Suppressor macrophage treated with lipopolysaccharide for 1 hour (primary cell): ENCODE measurements at places on chromosomes 2 and 18.
A peak's percentile ranks its signal among the peaks of the same experiment; 100 is the strongest.

- DNase-seq, result no peak
These were observed 323.6 kb upstream of the HS6ST1 start for GRCh38 chr2:128642316-128642715.

DNA sequence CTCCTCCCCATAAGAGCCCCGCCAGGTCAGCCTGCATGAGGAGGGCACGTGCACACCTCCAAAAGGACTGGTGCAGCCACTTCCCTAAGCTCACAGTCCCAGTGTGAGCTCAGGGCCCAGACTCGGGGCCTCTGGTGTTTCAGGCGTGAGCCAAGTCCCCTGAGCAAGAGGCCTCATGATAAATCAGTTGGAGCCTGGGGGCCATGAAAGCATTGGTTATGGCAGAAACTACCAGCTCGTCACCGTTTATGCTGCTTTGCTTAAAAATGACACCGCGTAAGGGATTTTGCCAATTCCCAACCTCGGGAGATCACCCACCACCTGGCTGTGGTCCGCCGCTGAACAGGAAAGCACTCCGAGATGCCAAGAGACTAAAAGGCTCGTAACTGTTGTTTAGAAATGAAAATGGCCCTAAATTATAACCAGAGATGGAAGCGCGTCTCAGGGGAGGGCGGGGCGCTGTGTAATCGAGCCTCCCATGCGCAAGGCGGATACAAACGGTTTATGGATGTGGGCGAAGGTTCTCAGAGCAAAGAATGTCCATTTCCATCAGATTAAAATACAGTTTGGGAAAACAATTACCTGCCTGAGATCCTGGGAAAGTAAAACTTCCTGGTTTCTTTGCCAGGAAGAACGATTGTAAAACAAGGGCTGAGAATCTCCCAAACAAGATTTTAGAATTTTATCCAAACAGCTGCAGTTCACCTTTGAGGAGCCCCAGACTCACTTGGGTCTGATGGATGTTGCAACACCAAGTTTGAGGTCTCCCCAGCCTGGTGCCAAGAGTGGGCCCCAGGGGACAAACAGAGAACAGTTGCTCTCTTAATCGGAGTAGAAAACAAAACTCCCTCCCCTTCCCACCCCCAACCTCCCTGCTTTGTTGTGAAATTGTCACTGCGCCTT lies 141.4 kb downstream of the BCL2 start:
- no peak for DNase-seq

GRCh38 chr2:96951125-96951654 lies 35.2 kb downstream of the FAM178B start:
- peak; percentile 79 for DNase-seq

DNA sequence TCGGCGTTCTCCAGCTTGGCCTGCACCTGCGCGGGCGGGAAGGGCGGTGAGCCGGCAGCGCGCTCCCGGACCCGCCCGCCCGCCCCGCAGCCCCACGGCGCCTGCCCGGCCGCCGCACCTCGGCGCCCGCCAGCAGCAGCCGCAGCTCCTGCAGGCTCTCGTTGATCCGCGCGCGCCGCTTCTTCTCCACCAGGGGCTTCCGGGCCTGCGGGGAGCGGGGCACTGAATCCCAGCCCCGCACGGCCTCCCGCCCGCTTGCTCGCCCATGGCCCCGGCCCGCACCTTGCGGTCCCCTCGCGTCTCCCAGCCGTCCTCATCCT lies 335 bp downstream of the HES6 start:
- peak; percentile 28 for DNase-seq

DNA sequence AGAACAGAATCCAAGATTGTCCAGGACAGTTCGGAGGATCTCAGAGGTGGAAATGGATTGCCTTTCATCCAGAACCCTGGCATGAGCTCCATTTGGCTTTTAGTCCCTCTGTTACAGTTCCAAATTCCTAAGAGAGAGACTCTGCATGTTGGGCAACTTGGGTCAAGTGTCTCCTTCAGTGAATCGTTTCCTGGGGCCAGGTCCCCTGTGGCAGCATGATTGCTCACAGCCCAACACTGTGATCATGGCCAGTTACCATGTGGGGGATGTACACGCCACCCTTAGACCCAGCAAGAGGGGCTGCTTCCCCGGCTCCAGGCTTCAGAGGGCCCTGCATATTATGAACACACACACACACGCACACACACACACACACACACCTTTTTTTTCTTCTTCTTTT lies 118.6 kb upstream of the GLI2 start:
- no peak for DNase-seq

- no peak for DNase-seq
These were observed 43.2 kb downstream of the LDLRAD4 start for GRCh38 chr18:13261661-13262357.

DNA sequence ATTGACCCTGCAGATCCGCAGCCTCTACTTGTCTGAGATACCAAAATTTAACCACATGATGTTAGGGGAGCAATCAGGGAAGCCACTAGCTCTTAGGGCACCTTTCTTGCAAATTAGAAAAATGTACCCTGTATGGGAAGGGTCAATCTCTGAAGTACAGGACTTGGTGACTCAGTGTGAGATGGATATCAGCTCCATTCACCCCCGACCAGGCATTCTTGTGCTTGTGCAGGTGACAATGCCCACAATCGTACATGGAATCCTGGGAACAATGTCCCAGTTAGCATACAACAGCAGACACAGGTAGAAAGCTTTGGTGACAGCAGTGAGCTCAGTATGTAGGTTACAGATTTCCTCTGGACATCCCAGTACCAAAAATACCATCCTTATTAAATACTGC lies 137.7 kb upstream of the ITGB6 start:
- no peak for DNase-seq

- no peak for DNase-seq
These were observed 336.9 kb upstream of the PIK3C3 start for GRCh38 chr18:41618147-41618546.

DNA sequence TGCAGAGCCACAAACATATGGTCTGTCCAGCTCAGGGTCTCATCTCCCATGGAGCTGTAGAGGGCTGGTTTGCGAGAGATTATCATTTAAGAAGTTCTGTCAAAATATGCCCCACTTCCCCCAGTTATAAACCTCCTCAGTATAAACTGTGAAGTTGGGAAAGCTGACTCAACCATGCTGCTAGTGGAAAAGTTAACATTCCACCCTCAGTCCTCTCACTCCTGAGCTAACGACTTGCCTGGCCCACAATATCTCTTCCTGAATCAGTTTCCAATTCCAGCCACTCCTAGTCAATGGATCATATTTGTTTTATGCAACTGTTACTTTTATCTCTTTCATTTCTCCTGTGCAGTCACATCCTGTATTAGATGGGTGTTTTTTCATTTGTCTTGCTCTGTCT lies 326.2 kb downstream of the SETBP1 start:
- DNase-seq, result no peak

GRCh38 chr2:151083856-151084795 lies 177.5 kb downstream of the RBM43 start:
- no peak for DNase-seq

DNA sequence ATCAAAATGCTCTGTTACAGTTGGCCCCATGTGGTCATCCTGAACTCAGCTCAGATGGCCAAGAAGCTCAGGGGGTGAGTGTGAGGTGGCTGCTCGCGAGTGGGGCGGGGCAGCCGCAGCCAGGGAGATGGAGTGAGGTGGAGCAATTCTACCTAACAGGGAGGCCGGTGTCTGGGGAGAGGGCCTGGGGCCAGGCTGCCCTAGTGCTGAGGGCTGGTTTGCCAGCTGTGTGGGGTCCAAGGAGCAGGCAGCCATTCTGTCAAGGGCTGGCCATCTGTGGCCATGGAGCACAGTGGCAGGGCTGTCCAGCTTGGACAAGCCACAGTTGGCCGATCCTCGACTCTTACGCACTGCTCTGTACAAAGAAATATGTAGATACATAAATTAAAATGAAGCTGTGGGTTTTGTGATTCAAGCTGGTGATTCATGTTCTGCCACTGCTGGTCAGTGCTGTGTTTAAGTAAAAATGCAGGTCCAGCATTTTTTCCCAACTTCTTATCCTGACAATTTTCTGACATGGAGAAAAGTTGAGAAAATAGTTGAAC lies 82.1 kb downstream of the HS6ST1 start:
- peak; percentile 36 for DNase-seq

DNA sequence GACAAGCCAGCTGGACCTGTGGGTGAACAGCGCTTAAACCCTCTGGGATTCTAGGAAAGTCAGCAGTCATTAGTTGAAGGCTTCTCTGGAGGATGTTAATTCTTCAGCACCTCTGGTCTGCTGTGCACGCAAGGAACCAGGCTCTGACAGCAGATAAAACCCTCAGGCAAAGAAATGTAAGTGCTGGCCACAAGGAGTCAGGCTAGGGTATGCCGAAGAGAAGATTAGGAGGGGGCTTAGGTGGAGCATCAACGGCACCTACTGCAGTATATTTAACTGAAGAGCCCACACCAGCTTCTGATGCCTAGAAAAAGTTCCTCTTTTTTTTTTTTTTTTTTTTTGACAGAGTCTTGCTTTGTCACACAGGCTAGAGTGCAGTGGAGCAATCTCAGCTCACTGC lies 304.2 kb upstream of the MC4R start:
- DNase-seq, result no peak

DNA sequence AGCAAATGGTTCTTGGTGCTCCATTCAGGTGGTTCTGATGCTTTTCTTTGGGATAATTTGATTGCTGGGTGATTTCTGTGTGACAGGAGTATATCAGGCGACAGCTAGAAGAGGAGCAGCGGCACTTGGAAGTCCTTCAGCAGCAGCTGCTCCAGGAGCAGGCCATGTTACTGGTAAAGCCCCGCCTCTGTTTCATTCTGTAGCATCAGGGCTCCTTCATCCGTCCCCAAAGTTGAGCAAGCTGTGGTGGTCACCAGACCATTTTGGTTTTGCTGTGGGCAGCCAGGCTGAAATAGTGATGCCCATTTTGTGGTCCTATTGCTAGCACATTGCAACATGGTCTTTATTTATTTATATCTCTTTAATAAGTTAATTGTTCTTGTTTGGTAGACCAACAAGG lies 132.8 kb upstream of the IL1R2 start:
- no peak for DNase-seq

GRCh38 chr2:44889096-44889495 lies 52.4 kb upstream of the SIX3 start:
- no peak for DNase-seq

GRCh38 chr2:27823569-27823968 lies 52.0 kb downstream of the MRPL33 start:
- no peak for DNase-seq

DNA sequence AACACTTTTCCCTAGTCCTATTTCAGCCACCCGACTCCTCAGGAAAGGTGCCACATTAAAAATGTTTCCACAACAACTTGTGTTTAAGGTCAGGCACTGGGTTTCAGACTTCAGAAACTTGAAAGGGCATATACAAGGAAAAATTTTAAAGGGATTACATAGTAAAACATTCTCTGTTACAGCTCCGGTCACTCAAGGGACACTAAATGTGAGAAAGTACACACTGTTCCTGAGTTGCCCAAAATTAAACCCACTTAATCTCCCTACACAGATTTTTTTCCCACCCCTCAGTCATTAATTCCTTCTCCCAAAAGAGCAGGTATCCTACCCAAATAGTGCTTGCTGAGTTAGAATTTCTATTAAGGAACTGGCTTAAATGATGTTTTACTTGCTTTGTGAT lies 14.2 kb downstream of the STK39 start:
- no peak for DNase-seq

DNA sequence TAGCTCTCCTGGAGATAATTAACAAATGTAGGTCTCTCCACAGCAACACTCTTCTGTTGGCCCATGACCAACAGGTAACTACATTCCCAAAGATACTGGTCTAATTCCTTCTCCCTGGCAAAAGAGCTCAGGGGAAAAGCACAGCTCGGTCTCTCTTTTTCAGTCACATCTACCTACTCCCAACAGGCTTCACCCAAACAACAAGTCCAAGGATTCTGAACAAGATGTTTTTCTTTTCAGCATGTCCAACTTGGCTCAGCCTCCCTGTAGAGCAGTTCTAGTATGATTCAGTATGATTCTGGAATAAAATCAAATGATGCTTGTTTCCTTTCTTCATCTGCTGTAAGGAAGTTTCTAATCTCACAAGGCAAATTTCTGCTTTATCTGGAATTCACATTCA lies 1704.8 kb upstream of the PIK3C3 start:
- DNase-seq, result no peak

GRCh38 chr2:137202318-137202717 lies 437.0 kb downstream of the THSD7B start:
- DNase-seq, result no peak

- DNase-seq, result peak; percentile 13
These were observed 56.0 kb downstream of the SERPINB7 start for GRCh38 chr18:63831080-63831788.

GRCh38 chr2:105398336-105399206 lies at the start of gene FHL2:
Gene FHL2 (minus strand): TSS chr2:105399051. CDS start chr2:105386516, 12,535 bp downstream.
- peak; percentile 88 for DNase-seq

DNA sequence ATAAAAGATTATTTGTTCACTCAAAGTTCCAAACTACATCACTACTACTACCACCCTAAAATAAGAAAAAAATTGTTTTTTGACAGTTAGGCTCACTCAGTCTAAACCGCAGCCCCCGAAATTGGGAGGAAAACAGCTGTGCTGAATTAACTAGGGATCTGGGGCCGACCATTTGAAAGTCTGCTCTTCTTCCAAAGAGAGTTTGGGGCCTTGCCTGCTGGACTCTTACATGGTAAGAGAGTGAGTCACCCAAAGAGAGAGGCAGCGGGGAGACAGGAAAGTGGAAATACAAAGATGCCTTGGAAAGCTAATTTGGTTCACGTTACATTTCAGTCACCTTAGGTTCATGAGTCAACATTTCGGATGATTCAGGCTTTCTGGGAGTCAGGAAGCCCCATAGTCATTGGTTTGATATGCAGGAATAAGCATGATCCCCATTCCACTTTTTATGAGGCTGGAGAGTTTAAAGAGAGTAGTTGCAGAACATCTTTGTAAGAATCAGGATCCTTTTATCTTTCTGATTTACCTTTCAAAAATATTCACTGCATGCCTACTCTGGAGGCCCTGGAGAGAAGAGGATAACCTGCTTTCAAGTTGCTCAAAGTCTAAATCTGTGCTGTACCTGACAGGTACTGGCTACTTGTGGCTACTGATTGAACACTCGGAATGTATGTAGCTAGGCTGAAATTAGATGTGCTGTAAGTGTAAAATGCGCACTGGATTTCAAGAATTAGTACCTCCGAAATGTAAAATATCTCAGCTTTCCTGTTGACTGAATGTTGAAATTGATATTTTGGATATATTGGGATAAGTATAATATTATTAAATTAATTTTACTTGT lies 995 bp upstream of the RTN4 start:
- peak; percentile 89 for DNase-seq

DNA sequence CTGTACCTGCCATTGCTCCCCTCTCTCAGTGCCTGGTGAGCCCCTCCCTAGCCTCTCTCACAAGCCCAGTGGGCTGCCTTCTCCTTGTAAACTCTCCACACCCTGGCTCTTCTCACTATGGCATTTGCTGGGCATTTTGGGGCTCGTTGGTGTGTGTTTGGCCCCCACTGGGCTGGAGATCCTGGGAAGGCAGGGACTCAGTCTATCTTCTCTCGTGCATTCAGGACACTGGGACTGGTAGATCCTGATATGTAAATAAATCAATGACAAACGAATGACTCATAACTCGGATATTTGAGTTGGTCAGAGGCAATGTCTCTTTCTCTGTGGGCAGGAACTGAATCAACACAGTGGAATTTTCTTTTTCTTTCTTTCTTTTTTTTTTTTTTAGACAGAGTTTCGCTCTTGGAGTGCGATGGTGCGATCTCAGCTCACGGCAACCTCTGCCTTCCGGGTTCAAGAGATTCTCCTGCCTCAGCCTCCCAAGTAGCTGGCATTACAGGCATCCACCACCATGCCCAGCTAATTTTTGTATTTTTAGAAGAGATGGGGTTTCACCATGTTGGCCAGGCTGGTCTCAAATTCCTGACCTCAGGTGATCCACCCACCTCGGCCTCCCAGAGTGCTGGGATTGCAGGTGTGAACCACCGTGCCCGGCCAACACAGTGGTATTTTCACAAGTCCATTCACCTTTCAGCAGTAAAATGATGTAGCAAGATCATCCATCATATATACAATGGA lies 144.6 kb upstream of the SPRED2 start:
- DNase-seq, result peak; percentile 62
